Neural crest cell (in vitro differentiated cells): ENCODE measurements at places on chromosomes 4 and X. TPM values are rescaled to one million over a fixed set of nuclear protein-coding genes. Genes with fewer than 3 reads are reported as not detected.

Gene GUCY2F
- total RNA-seq, result 0.07 TPM in 1 of 2 replicates, not detected in the other

- no peak for DNase-seq
Observed at GRCh38 chr4:72702948-72703347, 133.9 kb upstream of the ADAMTS3 start.

Gene SYTL5
- 0.05 TPM in 1 of 2 replicates, not detected in the other for total RNA-seq

DNA sequence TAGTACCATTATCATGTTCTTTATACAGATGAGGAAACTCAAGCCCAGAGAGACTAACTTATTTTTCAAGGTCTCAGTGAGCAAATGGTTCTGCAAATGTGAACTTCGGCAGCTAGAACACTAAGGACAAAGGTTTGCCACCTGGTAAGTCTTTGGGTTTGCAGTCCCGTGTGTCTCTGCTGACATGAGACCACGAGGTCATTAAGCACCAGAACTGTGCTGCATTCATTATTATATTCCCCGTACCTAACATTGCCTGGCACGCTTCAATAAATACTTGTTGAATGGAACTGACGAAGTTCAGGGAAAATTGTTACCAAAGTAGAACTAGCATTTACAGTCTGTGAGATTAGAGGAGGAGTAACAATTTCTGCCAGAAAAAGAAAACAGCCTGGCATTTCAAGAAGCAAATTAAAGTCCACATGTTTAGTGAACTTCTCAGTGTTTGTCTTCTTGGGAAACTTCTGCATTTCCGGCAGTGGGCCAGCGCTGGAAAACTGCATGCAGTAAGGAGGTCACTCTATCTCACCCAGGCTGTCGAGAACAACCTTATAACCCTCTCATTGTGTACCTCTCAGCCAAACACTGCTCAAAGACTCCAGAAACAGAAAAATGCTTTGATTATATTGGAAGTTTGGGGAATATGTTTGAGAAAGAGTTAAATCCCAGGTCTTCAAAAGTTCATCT lies 67.4 kb upstream of the CPEB2 start:
- no peak for DNase-seq

DNA sequence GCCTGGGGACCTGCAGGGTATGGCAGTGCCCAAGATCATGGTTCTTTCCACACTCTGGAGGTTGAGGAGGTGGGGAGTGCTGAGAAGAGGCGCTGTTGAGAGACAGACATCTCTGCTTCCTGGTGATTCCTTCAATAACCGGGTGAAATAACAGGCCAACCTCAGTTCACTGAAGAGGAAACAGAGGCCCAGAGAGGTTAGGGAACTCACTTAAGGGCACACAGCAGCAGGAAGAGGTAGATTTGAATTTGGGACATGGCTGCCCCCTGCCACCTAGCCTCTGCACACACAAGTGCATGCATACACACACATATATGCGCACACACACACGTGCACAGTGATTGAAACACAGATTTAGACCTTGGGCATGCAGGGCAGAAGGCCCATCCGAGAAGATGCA lies 24.9 kb upstream of the HMX1 start:
- no peak for DNase-seq

- DNase-seq, result no peak
Observed at GRCh38 chr4:31408121-31408520, 688.0 kb downstream of the PCDH7 start.

DNA sequence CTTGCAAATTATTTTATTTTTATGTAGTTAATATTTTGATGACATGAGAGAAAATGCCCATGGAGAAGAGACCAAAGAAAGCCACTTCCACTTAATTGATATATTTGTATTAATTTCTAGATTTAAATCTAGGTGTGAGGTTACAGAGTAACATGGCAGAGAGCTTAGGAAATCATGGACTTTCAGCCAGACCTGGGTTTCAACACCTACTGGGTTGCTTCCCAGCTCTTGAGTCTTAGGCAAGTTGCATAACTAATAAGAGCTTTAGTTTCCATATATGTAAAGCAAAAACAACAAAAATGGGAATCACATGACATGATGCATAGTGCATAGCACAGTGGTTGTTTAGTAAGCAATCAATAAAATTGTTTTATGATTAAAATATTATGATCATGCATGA lies 413.3 kb downstream of the CCSER1 start:
- no peak for DNase-seq
